M059J (cell line): ENCODE measurements at places on chromosomes 4 and X. TPM values are rescaled to one million over a fixed set of nuclear protein-coding genes. Genes with fewer than 3 reads are reported as not detected.

The CBLL2 gene
- not detected in 2 replicates for total RNA-seq

The KLHL4 gene
- total RNA-seq = 1.5 and 1.8 TPM in 2 replicates

The ADH6 gene
- total RNA-seq = not detected in 2 replicates

The TBC1D8B gene
- total RNA-seq = 5.1 and 9.5 TPM in 2 replicates

The ZNF182 gene
- total RNA-seq = 4.1 and 5.7 TPM in 2 replicates

The BANK1 gene
- 0.52 and 0.91 TPM in 2 replicates for total RNA-seq

The KLHL13 gene
- 4.2 and 4.6 TPM in 2 replicates for total RNA-seq

DNA sequence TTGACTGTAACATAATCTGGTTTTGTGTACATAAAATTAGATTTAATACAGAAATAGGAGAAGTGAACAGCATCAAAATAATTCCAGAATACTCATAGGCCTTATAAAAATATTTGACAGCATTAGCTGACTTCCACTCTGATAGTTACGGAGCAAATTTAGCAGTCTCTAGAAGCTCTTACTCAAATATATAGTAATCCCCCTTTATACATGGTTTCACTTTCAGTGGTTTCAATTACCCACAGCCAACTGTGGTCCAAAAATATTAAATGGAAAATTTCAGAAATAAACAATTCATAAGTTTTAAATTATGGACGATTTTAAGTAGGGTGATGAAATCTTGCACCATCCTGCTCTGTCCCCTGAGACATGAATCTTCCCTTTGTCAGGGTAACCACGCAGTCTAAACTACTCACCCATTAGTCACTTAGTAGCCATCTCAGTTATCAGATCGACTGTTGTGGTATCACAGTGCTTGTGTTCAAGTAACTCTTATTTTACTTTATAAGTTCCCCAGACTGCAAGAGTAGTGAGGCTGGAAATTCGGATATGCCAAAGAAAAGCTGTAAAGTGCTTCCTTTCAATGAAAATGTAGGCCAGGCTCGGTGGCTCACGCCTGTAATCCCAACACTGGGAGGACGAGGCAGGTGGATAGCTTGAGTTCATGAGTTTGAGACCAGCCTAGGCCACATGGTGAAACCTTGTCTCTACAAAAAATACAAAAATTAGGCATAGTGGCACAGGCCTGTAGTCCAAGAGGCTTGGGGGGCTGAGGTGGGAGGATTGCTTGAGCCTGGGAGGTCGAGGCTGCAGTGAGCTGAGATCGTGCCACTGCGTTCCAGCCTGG, 17.2 kb upstream of the RTL9 start:
- peak; percentile 86 for DNase-seq

GRCh38 chr4:116664198-116664597, 421.2 kb downstream of the TRAM1L1 start:
- DNase-seq = no peak

DNA sequence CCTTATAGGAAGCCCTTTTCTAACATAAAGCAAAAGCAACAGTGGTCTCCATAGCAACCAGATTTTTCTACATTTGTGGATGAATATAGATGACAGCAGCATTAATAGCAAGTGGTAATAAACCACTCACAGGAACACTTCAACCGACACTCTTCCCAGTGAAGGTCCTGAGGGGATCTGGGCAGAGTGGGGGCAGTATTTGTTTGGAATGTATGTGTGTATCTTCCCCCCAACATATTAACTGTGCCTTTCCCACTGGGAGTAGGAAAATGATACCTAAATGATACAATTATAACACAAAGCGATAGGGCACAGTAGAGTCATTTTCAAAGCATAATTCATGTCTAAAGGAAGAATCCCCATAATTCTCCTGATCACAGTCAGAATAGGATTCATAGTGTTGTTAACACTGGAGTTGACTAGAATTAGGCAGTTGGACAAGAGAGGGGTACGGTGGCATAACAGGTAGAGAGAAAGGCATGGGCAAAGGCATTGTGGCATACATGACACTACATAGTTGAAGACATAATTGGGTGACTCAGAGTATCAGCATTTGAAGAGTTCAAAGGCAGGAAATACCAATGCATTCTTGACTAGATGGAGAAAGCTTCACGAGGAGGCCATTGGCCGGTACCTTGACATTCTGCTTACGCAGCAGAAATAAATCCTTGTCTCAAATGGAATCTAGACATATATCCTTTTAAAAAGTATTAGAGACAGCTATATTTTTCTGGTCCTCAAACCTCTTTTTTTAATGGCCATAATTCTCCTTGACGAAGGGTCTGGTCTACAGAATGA, 15.2 kb downstream of the CAPN6 start:
- DNase-seq = peak; percentile 60

- no peak for DNase-seq
Measured at GRCh38 chr4:146852360-146852759, 93.3 kb downstream of the TTC29 start.

- no peak for DNase-seq
Measured at GRCh38 chrX:31355206-31355955, 283.5 kb upstream of the FTHL17 start.

- no peak for DNase-seq
Measured at GRCh38 chrX:1502853-1503252, 34.1 kb downstream of the P2RY8 start.
